ENCODE measurements at places on chromosomes 3 and 15.

- DNase-seq = no peak
These were observed 2.4 kb upstream of the KLF13 start for GRCh38 chr15:31324186-31324585.

DNA sequence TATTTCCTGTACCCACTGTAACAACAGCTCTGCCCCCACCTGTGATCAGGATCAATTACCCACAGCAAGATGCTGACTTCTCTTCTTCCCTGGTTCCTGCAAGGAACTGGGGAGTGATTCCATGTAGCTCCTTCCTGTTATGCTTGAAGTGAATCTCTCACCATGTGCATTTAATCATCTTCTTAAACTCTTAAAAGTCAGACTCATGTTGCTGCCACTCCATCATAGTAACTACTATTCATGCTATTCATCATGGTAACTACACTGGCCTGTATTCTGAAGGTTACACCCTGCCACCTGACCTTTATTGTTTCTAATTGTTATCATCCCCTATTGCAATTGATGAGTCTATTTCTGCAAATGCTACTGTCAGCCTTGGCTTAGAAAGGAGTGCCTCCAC, 89.5 kb downstream of the SUCNR1 start:
- no peak for DNase-seq

DNA sequence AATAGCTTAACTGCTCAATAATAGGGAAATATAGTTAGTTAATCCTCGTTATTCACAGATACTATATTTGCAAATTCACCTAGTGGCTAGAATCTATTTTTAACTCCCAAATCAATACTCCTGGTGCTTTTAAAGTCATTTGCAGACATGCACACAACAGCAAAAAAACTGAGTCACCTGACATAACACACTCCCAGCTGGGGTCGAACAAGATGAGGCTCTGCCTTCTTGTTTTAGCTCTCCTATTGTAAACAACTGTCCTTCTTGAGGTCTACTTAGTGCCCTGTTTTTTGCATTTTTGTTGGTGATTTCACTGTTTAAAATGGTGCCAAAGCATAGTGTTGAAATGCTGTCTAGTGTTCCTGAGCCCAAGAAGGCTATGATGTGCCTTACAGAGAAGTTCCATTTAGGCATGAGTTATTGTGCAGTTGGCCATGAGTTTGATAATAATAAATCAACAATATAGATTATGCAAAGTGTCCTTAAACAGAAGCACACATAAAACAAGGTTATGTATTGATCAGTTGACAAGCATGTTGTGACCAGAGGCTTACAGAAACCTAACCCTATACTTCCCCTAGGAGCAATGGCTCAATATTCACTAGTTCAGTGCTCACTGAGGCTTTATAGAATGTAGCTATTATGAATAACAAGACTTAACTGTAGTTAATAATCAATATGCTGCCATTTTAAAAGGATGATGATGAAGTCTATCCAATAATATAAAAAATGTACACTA, 18.6 kb downstream of the MAP3K13 start:
- DNase-seq = no peak

- no peak for DNase-seq
These were observed 400.0 kb upstream of the PPP2R3A start for GRCh38 chr3:135565546-135565945.

DNA sequence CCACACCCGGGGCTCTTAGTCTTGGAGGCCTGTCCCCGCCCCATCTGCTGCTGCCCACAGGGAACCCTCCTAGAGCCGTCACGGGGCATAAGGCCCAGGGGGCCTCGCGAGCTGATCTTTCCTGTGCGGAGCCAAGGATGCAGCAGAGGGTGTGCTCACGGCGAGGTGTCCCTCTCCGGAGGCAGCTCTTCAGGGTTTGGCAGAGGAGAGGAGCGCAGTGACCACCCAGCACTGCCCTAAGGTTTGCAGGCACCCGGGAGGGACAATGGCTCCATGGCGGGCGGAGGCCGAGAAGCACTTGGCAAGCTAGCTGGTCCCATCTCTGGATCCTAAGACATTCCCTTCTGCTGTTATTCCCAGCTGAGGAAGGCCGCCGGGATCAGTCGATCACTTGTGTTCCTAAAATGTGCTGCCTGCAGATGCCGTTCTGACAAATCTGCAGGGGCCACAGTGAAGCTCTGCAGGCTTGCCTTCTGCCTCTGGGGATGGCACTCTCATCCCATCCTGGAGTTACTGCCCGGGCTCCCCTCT, 47.4 kb upstream of the PCSK6 start:
- DNase-seq = no peak

GRCh38 chr15:41653760-41654159, 6.4 kb upstream of the MGA start:
- DNase-seq = no peak

- no peak for DNase-seq
These were observed 197.2 kb downstream of the ATP10A start for GRCh38 chr15:25665913-25666312.

DNA sequence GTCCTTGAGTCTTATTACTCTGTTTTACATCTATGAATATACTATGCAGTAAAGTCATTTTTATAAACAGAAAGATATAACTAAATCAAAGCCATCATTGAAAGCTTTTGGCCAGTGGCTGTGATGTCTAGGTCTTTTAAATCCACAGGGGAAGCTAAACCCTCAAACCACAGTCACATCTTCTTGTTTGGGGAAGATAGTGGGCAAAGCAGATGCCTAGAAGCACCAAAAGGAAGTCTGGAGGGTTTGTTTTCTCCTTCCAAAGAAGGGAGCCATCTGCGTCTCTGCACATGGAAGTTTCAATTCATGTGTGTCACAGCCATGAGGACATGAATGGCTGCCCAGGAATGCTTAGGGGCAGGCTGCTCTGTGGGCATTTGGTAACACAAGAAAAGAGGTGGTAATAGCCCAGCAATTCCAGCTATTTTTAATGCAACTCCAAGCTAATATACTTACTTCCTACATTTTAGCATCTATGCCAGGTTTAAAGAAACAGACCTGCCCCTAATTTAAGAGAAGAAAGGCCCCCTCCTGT, 322.2 kb downstream of the SLC9A9 start:
- DNase-seq = no peak
